Activated CD8-positive, alpha-beta memory T cell treated with anti-CD3 and anti-CD28 coated beads for 4 hours (primary cell): ENCODE measurements at places on chromosomes 12 and 14.

DNA sequence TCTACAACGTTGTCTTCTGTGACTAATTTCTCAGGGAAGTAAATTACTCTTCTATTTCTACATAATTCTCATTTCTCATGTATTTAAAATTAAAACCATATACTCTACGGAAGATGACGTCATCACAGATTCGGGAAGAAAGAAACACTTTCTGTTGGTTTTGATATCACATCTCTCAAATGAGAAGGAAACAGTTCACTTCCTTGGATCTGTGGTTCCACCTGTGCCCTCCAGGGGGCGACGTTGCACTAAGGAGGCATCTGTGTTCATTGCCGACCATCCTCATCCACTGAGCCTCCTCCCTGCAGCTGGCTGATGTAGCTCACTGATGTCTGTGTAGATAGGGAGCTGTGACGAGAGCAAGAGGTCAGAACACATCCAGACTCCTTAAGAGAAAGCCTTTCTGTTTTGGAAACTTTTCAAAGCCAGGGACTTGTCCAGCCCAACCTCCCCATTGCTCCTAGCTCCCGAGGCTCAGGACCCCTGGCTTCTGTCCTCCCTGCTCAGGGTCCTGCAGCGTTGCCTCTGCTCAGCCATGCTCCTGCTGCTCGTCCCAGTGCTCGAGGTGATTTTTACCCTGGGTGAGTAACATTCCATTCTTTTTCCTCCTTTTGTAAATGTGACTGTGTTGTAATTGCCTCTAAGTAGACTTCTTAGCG, 172.7 kb upstream of the OR4E1 start:
- peak; percentile 43 for DNase-seq

DNA sequence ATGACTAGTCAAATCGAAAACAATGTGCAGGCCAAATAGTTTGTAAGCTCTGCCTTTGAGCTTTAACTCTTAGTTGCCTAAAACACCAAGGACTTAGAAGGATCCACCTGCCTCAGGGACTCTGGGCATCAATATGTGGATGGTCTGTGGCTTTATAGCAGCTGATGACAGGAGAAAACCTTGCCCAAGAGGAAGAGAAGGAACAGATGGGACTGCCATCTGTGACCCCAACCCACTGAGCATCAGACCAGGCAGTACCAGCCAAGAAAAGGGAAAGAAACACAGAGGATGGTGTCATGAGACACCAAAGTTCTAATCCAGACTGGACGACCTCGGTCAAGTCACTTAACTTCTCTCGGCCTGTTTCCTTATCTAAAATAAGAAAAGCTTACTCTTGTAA, 12.7 kb downstream of the TGFB3 start:
- no peak for DNase-seq

GRCh38 chr12:45248095-45248494, 32.2 kb downstream of the ANO6 start:
- no peak for DNase-seq

- DNase-seq = no peak
These were observed 13.0 kb downstream of the ATG14 start for GRCh38 chr14:55398679-55399078.

- no peak for DNase-seq
These were observed 393.9 kb downstream of the PAWR start for GRCh38 chr12:79296871-79297270.

DNA sequence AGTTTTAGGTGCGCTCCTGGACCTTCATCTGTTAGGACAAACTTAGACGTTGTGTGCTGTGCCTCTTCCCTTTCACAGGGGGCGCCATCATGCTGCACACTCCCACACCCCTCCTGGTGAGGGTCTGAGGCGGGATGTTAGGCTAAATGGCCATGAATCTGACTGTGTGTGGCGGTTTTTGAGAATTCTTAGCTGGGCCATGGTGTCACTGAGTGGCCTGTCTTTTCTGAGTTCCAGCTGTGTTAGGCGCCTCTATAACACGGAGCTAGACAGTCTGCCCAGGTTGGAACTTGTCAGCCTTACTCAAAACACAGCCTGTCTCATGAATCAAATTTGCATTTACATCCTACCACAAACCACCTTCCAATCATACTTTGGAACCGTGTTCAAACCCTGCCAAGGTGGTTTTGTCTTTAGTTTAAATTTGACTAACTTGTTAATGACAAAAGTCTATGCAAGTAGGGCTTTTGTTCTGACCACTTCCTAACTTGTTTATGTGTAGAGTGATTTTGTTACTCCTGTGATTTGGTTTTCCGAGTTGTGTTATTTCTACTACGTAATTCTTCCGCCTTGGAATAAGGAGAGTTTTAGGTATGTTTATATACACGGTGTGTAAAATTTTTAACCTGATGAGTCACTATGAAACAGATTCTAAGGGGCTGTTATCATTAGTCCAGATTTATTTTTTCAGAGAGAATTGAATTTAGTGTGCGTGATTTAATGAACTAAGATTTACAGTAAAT, 19.6 kb downstream of the ACVR1B start:
- no peak for DNase-seq

GRCh38 chr12:4269279-4269991, 4.1 kb upstream of the CCND2 start:
- peak; percentile 91 for DNase-seq

GRCh38 chr12:127785986-127786590, 480.9 kb upstream of the TMEM132C start:
- DNase-seq = no peak

GRCh38 chr14:100988956-100989355, 85.4 kb upstream of the RTL1 start:
- DNase-seq = no peak

DNA sequence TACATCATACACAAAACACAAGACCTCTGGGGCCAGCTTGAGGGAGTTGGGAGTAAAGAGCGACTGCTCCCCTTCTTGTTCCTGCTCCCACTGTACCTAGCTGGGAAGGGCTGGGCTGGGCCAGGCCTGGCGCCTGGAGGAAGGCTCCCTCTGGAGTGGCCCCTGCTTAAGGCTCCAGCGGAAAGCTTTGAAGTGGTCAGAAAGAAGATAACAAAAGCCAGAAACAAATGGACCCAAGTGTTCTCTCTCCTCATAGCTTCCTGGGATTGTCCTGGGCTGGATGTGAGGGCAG, 25.3 kb downstream of the PRPF40B start:
- DNase-seq = no peak

DNA sequence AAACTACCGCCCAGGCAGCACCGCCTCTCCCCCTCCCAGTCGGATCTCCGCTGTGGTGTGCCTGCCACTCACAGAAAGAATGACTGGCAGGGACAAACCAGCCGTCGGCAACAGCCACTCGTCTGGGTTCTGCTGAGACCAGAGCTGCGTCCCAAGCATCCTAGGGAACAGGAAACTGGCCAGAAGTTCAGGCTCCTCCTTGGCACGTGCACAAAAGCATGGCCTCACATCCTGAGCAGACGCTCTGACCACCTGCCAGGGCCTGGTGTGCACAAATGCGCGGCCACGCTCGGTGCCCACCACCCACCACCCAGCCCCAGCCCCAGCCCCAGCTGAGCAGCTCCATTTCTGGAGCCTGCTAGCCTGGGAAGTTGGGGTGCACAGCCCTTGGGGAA, 214.8 kb downstream of the DPF3 start:
- DNase-seq = no peak

DNA sequence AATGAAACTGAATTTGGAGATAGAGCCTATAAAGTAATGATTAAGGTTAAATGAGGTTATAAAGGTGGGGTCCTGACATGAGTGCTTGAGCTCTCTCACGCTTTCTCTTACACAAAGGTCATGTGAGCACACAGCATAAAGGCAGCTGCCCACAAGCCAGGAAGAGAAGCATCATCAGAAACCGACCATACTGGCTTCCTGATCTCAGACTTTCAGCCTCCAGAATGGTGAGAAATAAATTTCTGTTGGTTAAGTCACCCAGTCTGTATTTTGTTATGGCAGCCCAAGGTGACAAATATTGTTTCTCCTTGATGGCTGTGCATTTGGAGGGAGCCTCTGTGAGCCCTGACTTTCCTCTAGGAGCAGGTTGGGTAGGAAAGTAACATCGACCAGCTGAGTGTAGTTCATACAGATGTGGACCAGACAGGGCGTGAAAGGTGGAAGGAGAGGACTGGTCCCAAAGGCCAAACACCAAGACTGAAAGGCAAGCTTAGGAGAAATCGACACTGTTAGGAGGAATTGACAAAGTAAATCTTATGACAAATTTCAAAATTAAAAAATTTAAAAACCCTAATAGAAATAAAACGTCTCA, 97.6 kb upstream of the SLC38A2 start:
- no peak for DNase-seq

- DNase-seq = no peak
These were observed 1006.0 kb upstream of the TMEM132C start for GRCh38 chr12:127260999-127261398.

GRCh38 chr14:77158175-77158881, 16.7 kb upstream of the ZDHHC22 start:
- no peak for DNase-seq

DNA sequence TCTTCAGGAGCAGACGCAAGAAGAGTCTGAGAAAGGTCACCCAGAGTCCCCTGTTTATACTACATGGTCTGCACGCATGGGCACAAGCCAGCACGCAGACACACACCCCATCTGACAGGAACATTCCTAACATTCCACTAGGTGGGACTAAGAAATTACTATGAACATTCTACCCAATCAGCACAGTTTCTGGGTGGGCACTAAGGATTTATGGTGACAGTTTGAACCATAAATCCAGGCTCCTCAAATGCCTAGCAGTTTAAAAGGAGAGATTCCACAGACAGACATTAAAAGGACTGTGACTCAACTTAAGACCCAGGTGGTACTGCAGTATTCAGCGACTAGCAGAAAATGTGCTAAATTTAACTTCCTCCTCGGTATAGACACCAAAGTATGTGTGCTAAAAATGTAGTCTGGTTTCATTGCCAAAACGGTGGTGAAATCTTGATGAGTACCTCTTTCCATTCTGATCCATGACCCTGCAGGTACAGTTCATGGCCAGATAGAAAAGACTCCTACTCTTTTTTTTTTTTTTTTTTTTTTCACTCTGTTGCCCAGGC, 16.2 kb downstream of the ABHD4 start:
- no peak for DNase-seq

- DNase-seq = no peak
These were observed 4.6 kb upstream of the POU6F1 start for GRCh38 chr12:51222461-51222860.
